ENCODE measurements at places on chromosomes 6 and 20.

- no peak for DNase-seq
These were observed 72.3 kb upstream of the IPCEF1 start for GRCh38 chr6:154428897-154429296.

GRCh38 chr6:110358553-110359160 is 508 bp upstream of the METTL24 start:
- DNase-seq, result no peak

DNA sequence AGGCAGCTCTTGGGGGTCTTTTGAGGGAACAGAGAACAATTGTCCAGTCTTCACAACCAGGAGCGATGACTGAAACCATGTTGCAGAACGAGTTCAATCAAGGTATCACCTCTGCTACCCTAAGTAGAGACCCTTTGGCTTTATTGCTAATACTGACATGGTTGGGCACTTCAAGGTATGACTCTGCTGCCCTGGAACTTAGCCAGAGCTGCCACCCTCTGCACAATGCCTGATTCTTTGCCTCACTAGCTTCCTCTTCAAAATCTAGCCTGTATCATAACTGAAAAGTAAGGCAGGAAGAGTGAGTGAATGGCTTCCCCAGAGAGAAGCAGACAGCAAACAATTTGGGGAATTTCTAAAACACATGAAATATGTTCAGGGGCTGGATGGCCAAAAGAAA is 592.7 kb upstream of the NRSN1 start:
- DNase-seq, result no peak

- DNase-seq, result no peak
These were observed 168.3 kb upstream of the JAG1 start for GRCh38 chr20:10842116-10842515.

DNA sequence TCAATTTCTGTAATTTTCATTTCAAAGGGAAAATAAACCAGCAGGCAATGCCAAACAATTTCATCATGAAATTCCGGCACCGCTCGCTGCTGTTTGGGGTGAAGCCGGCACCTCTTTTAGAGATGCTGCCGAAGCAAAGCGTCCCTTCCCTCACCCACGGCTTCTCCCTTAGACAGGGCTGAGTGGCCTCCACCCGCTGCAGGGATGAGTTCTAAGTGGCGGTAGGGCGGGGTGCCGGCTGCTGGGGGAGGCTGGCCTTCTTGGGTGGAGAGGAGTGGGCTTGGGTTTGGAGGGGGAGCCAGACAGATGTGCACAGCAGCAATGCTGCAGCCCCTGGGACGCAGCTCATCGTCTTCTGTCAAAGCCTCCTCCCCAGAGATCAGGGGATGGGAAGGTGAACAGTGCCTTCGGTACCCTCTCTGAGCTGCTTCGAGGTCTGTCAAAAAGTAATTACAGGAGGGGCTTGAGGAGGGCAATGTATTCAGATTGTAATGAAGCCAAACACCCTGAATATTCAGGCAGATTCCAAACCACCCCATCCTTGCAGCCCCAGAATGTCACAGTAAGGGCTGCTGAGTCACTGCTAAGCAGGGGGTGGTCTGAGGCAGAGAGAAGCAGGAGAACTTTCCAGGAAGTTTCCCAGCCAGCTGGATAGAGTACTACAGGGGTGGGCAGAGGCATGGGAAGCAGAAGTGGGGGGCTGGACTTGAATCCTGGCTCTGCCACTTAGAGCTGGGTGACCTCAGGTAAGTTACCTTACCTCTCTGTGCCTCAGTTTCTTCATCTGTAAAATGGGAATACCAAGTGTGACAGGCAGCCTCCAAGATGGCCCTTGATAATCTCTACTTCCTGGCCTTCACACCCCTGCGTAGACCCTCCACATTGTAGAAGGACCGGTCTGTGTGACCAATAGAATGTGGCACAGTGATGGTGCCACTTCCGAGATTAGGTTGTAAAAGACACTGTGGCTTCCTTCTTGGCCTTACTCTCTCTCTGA is 96.6 kb downstream of the SULF2 start:
- DNase-seq, result no peak

DNA sequence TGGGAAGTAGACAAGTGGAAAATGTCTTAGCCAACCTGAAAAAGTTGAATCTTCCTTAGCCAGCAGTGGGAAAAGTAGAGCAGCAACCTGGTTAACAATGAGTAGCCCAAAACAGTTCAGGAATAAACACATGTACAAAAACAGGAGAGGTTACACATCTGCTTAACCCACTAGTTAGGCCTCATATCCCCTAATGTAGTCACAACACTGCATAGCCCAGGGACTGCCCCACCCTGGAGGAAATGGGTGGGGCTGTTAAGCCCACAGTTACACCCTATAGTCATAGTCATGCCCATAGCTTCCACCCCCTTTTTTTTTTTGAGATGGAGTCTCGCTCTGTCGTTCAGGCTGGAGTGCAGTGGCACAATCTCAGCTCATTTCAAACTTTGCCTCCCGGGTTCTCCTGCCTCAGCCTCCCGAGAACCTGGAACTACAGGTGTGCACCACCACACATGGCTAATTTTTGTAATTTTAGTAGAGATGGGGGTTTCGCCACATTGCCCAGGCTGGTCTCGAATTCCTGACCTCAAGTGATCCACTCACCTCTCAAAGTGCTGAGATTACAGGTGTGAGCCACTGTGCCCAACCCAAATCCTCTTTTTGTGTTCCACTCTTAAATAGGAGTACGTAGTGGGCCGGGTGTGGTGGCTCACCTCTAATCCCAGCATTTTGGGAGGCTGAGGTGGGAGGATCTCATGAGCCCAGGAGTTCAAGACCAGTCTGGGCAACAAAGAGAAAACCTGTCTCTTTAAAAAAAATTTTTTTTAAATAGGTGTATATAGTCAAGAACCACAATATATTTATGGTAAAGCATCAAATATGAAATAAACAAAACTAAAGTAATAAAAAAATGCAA is 24.5 kb downstream of the ILRUN start:
- peak; percentile 71 for DNase-seq

GRCh38 chr6:42783177-42783875 is 1.5 kb downstream of the BICRAL start:
- peak; percentile 96 for DNase-seq

GRCh38 chr20:57322476-57322875 is 7.1 kb upstream of the SPO11 start:
- no peak for DNase-seq

DNA sequence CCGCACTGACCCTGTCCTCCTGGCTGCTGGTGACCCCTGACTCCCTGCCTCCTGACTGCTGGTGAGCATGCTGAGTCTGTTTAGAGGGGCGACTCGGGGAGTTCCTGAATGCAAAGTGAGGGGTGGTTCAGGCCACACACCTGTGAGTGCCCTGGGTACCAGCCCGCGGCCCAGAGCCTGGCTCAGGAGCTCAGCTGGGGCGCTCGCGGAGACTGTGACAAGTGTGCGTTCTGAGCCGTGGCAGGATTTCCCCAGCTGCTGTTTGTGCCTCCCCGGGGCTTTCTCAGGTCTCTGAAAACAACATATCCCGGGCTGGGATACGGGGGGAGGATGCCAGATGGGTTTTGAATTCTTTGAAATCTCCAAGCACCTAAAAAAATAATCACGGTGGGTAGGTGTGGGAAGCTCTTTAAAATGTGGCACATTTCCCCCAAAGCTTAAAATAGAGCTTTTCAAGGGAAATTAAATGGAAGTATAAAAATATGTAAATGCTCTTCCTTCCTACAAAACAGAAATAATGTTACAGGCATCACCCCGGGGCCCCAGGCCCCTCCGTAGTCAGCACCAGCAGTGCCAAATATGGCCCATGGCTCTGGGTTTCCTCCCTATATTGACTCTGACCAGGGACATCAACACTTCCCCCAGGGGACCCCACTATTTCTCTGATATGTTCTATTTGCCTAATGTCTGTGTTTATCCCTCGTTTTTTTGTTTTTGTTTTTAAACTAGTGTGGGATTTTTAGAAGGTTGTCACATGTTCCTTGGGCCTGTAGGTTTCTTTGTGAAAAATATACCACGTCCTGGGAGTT is 49.9 kb upstream of the TAGAP start:
- peak; percentile 92 for DNase-seq

DNA sequence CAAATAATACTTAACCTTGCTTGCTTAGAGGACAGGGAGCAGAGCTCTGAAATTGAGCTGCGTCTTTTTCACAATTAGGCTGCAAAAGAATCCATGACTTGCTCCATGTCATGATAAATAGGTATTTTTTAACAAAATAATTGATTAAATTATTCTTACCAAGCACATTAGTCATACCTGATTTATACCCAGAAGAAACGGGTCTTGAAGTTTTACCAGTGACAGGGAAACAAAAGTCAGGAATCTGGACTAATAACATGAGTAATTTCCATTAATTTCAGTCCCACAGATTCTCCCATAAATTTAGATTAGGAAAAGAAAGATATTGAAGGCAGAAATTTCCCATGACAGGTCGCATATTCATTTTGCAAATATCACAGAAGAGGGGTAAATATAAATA is 85.0 kb upstream of the BMP5 start:
- no peak for DNase-seq

GRCh38 chr20:1637755-1638154 is 17.9 kb upstream of the SIRPB1 start:
- DNase-seq, result no peak

- DNase-seq, result no peak
These were observed 58.4 kb upstream of the TOP1 start for GRCh38 chr20:40970218-40970617.

DNA sequence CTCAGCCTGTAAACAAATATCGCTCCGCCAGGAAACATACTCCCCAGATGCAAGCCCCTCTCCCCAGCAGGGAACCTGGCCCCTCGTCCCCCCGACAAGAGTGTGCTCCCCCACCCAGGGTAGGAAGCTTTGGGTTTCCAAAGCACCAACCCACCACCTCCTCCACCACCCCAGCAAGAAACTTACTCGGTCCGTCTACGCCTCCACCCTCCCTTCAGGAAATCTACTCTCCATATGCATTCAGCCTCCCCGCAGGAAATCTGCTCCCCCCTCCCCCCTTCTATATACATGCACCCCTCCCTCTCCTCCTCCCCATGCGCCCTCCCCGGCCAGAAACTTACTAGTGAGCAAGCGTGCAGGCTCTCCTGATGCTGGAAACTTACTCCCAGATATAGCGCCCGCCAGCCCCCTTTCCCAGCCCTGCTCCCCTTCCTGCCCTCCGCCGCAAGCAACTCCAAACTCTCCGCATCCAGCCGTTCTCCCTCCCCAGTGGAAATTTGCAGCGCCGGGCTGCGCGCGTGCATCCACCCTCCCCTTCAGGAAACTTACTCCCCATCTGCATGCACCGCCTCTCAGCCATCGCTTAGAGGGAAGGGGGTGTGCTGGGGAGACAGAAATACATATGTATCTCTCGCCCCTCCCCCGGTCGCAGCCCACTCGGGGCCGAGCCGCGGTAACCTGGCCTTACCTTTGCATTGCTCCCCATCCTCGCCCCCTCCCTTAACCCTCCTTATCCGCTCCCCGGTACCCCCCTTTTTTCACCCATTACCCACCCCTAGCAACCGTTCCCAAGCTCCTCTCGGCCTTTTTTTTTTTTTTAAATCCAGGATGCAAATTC is at the start of gene TRERF1:
TSS of gene TRERF1 (minus strand) at position 594 of the 838 bp plus-strand sequence. CDS start 182,336 bp downstream, outside the sequence.
- peak; percentile 27 for DNase-seq

DNA sequence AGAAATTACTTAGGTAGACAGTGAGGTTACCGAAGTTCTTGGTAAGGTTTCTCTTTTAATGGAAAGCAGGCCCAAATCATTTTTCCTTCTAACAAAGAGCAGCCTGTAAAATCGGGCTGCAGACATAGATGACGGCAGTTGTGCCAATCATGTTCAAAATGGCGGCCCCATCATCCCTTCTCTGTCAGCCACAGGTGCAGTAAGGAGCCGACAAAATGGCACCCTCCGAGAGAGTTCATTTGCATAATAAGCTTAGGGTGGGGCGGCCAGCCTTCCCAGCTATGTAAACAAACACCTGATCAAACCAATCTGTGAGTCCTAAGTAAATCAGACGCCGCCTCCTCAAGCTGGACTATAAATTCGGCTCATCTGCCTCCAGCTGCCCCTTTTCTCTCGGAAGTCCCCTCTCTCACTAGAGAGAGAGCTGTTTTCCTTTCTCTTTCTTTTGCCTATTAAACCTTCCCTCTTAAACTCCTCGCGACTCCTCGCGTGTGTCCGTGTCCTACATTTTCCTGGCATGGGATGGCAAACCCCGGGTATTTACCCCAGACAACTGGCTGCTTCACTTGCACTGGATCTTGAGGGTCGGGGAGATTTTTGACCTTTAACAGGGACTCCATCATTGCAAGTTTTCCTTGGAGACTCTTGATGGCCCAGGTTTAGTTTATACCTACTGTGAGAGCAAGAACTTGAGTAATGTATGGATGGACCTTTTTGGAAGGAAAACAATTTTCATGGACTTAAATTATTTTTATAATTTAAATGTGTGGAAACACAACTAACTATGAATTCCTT is 8.9 kb upstream of the DDR1 start:
- DNase-seq, result no peak

DNA sequence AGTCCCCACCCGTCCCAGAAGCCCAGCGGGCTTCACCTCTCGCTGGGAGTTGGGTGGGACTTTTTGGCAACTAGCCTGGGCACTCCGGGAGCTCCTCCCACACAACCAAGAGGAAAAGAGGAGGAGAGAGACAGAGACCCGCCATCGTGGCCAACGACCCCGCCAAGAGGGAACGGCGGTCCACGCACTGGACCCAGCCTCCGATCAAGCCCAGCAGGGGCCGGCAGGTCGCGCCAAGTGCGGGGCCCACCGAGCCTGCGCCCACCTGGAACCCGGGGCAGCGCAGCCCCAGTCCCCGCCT is 3.0 kb upstream of the TMEM14C start:
- no peak for DNase-seq

DNA sequence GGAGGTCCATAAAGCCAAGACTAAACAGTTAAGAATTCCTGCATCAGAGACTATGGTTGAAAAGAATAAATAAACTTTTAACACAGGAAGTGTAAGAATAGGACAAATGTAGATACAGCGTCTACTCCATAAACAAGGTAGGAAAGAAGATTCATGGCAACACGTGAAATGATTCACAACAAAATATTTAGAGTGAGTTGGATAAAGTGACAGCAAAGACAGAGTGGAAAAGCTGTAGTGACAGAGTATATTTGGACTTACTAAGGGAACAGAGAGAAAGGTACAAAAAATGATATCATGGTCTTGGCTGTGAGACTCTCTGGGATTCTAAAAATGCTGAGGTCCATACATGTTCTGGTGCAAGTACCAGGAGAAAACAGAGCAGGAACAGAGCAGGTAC is 21.9 kb upstream of the KIAA0408 start:
- no peak for DNase-seq

GRCh38 chr6:28985462-28986164 is 19.5 kb downstream of the ZNF311 start:
- no peak for DNase-seq

DNA sequence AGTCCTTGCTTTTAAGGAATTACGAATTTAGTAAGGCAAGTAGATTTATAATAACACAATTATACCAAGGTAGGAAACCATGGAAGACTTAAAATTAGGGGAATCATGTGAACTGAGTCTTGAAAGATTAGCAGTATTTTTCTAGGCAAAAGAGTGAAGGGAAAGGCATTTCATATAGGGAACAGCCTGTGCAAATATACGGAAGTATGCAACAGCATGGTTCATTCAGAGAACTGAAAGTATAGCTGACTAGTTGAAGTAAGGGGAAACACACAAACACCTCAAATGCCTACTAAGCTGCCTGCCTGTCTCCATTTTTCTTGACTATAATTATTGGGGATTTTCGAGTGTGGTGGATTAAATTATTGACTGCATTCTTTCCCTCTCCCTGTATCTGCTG is 39.0 kb upstream of the ECHDC1 start:
- no peak for DNase-seq
